ENCODE measurements at places on chromosomes 4 and X. TPM values are rescaled to one million over a fixed set of nuclear protein-coding genes. Genes with fewer than 3 reads are reported as not detected.

Gene GRIA3
- 10.1 TPM for total RNA-seq

DNA sequence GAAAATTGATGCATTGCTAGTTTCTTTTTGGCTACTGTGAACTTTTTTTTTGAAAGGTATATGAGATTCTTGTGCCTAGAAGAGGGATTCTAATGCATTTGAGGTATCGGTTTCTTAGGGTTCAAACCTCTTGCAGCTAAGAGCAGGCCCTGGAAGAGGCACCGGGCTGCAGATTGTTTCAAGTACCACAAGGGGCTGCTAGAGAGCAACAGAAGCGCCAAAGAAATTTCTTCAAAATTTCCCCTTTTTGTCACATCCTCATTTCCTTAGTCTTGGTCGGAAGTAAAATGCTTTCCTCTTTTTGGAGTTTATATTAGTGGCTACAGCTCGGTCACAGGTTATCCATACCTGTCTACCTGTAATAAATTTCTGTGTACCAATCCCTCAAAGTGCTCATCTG, 89.8 kb downstream of the PDGFRA start:
- peak; percentile 63 for DNase-seq

- no peak for DNase-seq
Measured at GRCh38 chr4:154086247-154086646, 297.4 kb upstream of the SFRP2 start.

GRCh38 chr4:33171873-33172525, 2451.8 kb downstream of the PCDH7 start:
- no peak for DNase-seq

DNA sequence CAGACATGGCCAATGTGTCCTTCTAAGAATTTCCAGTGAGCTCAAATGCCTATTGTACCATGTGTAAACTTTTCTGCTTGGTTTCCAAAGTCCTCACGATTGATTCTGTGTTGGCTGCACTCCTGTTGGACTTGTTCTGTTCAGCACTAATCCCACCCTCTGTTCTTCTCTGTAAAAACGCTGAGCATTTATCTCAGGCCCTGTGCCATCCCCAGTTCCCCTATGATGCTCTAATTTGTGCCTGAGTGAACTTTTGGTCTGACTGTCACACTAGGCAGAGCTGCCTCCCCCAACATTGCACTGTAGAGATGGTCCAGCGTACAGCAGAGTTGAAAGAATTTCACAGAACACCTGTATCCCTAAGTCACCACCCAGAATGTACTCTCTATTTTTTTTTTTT, 76.1 kb upstream of the STS start:
- no peak for DNase-seq

DNA sequence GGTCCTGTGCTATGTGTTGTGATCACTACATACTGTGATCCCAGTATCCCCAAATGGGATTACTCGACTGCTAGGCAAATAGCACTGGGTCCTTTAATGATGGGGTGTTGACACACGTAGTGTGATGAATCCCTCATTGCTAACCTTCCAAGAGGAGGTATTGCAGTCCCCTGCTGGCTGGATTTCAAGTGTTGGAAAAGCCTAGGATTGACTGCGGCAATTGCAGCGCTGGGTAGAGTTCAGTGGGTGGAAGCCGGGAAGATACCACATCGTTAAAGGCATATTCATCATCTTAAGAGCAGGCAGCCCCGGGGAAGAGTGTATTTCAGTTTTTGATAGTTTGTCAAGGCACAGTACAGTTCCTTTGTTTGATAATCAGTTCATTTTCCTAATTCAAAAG, 159.9 kb downstream of the TRIML1 start:
- no peak for DNase-seq

- DNase-seq = no peak
Measured at GRCh38 chr4:55876387-55876786, 22.9 kb downstream of the EXOC1 start.
